ENCODE measurements at places on chromosomes 7 and 10.

GRCh38 chr7:47435889-47436312 is 146.0 kb downstream of the TNS3 start:
- DNase-seq: peak; percentile 53

DNA sequence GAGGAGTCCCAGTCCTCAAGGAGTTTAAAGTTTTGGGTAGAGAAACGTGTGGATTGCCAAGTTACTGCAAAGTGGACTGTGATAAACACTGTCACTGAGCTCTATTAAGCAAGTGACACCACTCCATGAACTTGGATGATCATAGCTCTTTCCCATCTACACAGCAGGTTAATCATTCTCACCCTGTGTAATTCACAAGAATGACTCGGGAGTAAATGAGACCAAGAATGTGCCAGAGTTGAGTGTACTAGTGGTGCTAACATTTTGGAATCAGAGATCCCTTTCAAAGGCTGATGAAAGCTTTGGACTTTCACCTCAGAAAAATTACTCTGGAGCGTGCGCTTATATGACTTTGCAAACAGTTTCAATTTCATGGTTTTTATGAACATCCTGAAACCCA is 80.8 kb downstream of the RBM20 start:
- no peak for DNase-seq

- no peak for DNase-seq
These were observed 81.5 kb upstream of the PDGFA start for GRCh38 chr7:601036-601594.

- DNase-seq: no peak
These were observed 77.5 kb downstream of the GPR26 start for GRCh38 chr10:123743441-123744223.
